Endothelial cell of coronary artery (primary cell): ENCODE measurements at places on chromosomes 1 and 21. TPM values are rescaled to one million over a fixed set of nuclear protein-coding genes. Genes with fewer than 3 reads are reported as not detected.

The RAB25 gene
- total RNA-seq: not detected in 2 replicates

The L1TD1 gene
- not detected in 2 replicates for total RNA-seq

The WLS gene
- total RNA-seq: 126 and 128 TPM in 2 replicates

The CD244 gene
- 0.09 TPM in 1 of 2 replicates, not detected in the other for total RNA-seq

The C1QTNF12 gene
- 0.45 and 0.85 TPM in 2 replicates for total RNA-seq

The LMOD1 gene
- 0.09 and 1.2 TPM in 2 replicates for total RNA-seq

The LPAR3 gene
- total RNA-seq: not detected in 2 replicates

The SLAMF6 gene
- not detected in 2 replicates for total RNA-seq

The ACTN2 gene
- 0.19 and 1.8 TPM in 2 replicates for total RNA-seq

The CGN gene
- 0.09 and 0.45 TPM in 2 replicates for total RNA-seq

The SMCP gene
- not detected in 2 replicates for total RNA-seq

The HNRNPCL2 gene
- total RNA-seq: not detected in 2 replicates

The URB1 gene
- total RNA-seq: 16.0 and 16.3 TPM in 2 replicates

The BTBD8 gene
- 1.6 and 1.8 TPM in 2 replicates for total RNA-seq

The ATP6V1G3 gene
- not detected in 2 replicates for total RNA-seq

The AIRE gene
- total RNA-seq: under 0.01 TPM in 1 of 2 replicates, not detected in the other

The PRKAA2 gene
- total RNA-seq: 3.0 and 3.1 TPM in 2 replicates

The CYP4B1 gene
- total RNA-seq: not detected in 2 replicates

The TRPM2 gene
- total RNA-seq: under 0.01 and 0.18 TPM in 2 replicates

The C1orf210 gene
- not detected in 2 replicates for total RNA-seq

The TRIM46 gene
- 4.9 and 5.9 TPM in 2 replicates for total RNA-seq

The CEP170 gene
- 154 and 156 TPM in 2 replicates for total RNA-seq

The OR10Z1 gene
- not detected in 2 replicates for total RNA-seq

The KRTAP21-2 gene
- total RNA-seq: not detected in 2 replicates

The MFSD2A gene
- total RNA-seq: 1.1 and 2.5 TPM in 2 replicates

The ACTA1 gene
- total RNA-seq: not detected in 2 replicates

The BLACAT1 gene
- under 0.01 TPM in 1 of 2 replicates, not detected in the other for total RNA-seq

The C8A gene
- total RNA-seq: not detected in 2 replicates

The TEX38 gene
- not detected in 2 replicates for total RNA-seq

The HAO2 gene
- total RNA-seq: not detected in 2 replicates

The PLA2G2C gene
- total RNA-seq: not detected in 2 replicates

The NHLH1 gene
- under 0.01 TPM in 1 of 2 replicates, not detected in the other for total RNA-seq

The HSPA6 gene
- 0.18 and 0.75 TPM in 2 replicates for total RNA-seq

The OR10K2 gene
- total RNA-seq: not detected in 2 replicates

The NCF2 gene
- total RNA-seq: 0.09 TPM in 1 of 2 replicates, not detected in the other

The COL9A2 gene
- total RNA-seq: 0.09 and 0.28 TPM in 2 replicates

The OR2T11 gene
- not detected in 2 replicates for total RNA-seq

The CFHR2 gene
- total RNA-seq: not detected in 2 replicates

The KIF26B gene
- 0.09 and 0.47 TPM in 2 replicates for total RNA-seq

The LCE1F gene
- total RNA-seq: not detected in 2 replicates

The SAMSN1 gene
- 0.75 and 6.5 TPM in 2 replicates for total RNA-seq

The LCE3D gene
- not detected in 2 replicates for total RNA-seq
